Fibroblast of the aortic adventitia (primary cell): ENCODE measurements at places on chromosomes 7 and 10. TPM values are rescaled to one million over a fixed set of nuclear protein-coding genes. Genes with fewer than 3 reads are reported as not detected.

The PTF1A gene
- not detected in 2 replicates for total RNA-seq

DNA sequence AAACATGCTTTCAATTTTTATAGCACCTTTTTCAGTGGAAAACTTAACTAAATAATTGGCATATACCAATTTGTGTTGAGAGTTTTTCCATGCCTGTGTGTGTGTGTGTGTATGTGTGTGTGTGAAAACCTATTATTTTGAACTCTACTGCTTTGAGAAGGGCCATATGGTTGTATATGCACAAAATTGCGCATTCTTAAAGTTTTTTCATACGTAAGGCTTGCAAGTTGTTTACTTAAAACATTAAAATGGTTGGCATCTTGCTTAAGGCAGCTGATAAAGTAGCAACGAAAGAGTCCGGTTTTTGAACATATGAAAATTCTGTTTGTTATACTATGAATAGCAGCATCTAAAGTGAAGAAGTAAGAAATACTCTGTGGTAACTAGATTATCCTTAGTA lies 84.1 kb downstream of the HDAC9 start:
- no peak for DNase-seq

DNA sequence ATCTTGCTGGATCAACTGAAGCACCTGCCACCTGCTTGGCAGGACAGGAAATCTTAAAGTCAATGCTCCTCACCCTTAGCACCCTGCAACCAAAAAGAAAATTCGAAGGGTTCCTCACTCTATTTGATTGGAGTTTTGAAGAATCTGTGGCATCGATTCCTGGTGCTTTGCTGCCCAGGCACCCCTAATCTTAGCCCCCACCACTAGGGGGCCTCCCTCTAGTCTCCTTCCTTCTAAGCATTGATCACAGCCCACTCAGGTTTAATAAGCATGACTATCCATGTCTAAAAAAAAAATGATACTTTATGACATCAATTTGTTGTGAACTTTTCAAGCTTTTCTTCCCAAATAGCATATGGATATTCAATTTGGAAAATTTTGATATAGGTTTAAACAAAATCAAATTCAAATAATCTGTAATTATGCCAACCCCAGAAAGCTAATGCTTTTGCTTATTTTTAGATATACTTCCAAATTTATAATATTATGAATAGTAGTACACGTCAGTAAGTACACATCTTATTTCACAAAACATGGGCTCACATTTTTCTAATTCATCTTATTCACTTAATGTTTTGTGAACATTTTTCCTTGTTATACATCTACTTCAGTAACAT lies 45.3 kb downstream of the NRG3 start:
- DNase-seq = no peak

GRCh38 chr7:11346302-11346701 lies 372.6 kb downstream of the PHF14 start:
- no peak for DNase-seq

The CYP26C1 gene
- total RNA-seq = 0.09 TPM in 1 of 2 replicates, not detected in the other

DNA sequence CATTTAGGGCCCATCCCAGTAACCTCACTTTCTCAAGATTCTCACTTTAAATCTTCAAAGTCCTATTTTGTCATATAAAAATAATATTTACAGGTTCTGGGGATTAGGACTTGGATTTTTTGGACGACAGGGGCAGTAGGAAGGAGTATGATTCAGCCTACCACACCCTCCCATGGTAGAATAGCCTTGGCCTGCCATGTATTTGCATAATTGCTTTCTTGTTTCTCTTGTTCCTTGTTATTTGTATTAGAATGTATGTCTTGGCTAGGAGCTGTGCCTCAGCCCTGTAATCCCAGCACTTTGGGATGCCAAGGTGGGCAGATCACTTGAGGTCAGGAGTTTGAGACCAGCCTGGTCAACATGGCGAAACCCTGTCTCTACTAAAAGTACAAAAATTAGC lies 92.5 kb downstream of the ELAPOR2 start:
- DNase-seq = no peak

DNA sequence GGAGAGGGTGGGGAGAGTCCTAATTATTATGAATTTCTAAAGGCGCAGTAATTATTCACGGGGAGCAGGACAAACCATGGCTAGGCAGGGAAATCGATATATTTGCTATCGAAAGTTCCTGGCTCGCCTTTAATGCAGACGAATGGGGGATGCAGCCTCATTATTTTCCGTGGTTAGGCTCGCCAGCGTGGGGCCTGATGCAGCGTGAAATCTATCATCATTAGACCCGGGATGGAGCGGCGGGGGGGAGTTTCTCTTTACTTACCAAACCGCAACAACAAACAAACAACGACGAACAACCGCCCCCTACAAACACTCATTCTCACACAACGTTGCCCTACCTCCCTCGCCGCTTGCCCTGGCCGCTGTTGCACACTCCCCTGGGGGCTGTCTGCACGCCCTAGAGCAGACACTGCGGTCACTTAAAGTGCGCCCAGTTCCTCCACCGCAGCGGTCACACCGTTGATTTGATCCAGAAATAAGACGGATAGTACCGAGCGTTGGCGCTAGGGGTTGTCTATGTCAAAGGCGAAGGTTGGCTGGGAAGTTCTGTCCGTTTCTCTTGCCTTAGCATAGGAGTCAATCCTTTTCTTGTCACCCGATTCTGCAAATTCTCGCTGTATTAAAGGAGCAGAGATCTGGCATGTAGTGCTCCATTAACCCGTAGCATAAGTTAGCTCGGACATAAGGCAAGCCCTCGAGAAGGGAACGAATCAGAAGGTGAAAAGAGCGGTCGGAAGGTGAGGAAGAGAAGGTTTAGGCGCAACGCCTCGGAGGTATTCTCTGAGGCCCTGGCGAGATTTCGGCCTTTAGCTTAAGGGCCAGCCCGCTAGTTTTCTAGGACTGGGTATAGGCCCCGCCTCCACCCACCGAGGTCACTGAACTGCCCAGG lies 10.4 kb downstream of the NXPH1 start:
- DNase-seq = no peak

The EPO gene
- not detected in 2 replicates for total RNA-seq

GRCh38 chr10:113572520-113573290 lies 19.9 kb downstream of the HABP2 start:
- no peak for DNase-seq

DNA sequence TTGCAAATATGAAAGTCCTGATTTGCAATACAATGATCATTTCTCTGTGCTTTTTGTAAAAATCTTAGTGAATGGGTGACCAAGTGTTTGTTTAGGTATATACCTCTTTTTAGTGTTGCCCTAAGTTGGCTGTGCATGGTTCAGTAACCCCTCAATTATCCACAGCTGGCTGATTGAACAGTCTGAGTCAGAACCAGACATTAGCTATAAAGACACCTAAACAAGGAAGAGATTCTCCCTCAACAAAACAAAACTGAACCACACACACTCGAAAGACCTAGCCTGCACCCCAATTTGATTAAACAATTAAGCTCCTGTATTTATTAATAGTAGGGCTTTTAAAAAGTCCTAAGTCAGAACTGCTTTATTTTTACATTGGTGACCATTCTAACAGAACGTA lies 2.8 kb downstream of the RSBN1L start:
- no peak for DNase-seq

DNA sequence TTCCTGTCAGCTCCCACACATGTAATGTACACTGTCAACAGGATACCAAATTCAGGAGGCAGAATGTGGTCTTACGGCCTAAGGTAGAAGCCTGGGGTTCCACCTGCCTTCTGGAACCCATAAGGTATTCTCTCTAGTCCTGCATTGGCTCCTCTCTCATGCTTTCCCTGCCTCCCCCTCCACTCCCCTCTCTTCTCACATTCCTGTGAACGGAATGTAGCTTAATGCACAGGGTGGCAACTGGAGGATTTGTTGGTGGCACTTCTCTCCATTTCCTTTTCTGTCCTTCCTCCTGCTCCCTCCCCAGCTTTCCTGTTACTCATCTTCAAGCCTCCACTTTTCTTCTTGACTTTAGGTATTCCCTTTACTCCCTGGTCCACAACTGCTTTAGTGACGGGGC lies 11.5 kb upstream of the FLNC start:
- no peak for DNase-seq

DNA sequence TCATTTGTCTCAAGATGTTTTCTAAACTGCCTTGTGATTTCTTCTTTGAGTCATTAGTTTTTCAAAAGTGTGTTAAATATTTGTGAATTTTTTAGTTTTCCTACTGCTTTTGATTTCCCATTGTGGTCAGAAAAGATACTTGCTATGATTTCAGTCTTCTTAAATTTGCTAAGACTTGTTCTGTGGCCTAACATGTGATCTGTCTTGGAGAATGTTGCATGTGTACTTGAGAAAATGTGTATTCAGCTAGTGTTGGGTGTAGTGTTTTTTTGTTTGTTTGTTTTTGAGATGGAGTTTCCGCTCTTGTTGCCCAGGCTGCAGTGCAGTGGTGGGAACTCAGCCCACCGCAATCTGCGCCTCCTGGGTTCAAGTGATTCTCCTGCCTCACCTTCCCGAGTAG lies 28.6 kb downstream of the BMPR1A start:
- no peak for DNase-seq

DNA sequence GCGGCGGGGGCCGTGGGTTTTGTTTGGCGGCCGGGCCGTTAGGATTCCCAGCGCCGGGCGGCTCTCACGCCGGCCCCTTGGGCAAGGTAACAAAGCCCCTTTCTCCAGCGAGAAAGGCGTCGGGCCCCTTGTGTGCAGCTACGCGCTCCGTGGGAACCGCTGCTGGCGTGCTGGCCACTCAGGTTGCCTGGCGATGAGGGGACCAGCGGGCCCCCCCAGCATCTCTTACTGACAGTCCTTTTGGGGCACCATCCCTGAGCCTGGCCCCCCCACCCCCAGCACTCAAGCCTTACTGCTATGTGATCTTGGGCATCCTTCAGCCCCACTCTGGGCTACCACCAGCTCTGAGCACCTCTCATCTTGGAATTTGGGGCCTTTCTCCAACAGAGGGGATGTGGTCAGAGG lies 1.8 kb downstream of the LFNG start:
- no peak for DNase-seq

GRCh38 chr7:149662591-149663095 lies 110.7 kb downstream of the ZNF467 start:
- peak; percentile 60 for DNase-seq

DNA sequence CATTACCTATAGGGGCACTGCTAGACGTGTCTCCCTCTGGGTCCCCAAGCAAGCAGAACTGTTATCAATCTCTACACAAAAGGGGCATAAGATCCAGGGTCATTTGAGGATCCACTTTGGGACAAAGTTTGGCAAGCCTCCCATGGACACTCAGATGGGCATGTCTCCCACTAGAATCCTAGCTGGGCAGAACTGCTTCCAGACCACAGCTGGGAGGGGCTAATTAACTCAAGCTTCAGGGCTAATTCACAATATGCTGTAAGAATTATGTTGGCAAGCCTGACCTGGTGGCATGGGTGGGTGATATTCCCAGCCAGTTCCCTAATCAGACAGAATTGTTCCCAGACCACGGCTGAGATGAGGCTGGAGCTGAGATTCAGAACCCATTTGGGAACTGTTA lies 738.4 kb upstream of the FZD8 start:
- no peak for DNase-seq

The FEZF1 gene
- not detected in 2 replicates for total RNA-seq

The HOXA9 gene
- not detected in 2 replicates for total RNA-seq

DNA sequence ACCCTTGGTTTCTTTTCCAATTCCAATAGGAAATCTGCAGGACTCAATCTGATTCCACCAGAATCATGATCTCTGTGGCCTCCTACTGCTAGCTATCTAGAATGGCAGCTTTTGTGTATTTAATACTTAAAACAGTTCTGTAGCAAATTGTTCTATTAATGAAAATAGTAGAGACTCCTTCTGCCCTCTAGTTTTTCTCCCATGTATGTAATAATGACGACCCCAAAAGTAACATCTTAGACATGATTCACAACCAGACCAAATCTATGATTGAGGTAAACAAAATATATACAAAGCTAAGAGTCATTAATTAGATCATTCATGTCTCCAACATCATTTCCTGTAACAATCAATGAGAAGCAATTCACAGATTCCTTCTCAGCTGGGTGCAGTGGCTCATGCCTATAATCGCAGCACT lies 259.1 kb upstream of the MKLN1 start:
- peak; percentile 51 for DNase-seq

- DNase-seq = no peak
These were observed 94.3 kb downstream of the AUTS2 start for GRCh38 chr7:69692611-69693010.

DNA sequence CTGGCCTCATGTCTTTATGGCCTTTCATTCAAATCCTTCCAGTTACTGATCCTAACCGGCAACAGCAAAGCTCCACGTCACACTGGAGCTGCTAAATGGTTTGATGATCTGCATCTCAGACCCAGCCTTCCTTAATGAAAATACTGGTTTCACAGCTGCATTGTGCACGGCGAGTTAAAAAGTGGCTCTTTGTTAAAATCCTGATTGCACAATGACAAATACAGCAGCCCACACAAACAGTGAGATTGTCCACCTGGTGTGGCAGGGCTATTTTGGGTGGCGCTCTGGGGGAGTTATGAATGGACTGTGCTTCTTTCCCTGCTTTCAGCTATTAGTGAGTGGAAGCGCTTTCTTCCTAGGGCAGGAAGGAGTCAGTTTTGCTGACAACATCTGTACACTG lies 63.4 kb upstream of the C1QL3 start:
- no peak for DNase-seq

- DNase-seq = no peak
These were observed 21.3 kb upstream of the ANKRD2 start for GRCh38 chr10:97551271-97551670.

GRCh38 chr7:139654276-139655181 lies 123.3 kb downstream of the HIPK2 start:
- no peak for DNase-seq

The KAZALD1 gene
- 62.4 and 71.5 TPM in 2 replicates for total RNA-seq

The HMX2 gene
- total RNA-seq = not detected in 2 replicates

The SPAM1 gene
- not detected in 2 replicates for total RNA-seq
